Lower leg skin (tissue), 4 donors: ENCODE measurements at places on chromosomes 2 and 18. TPM values are rescaled to one million over a fixed set of nuclear protein-coding genes. Genes with fewer than 3 reads are reported as not detected.

Gene C2orf72
- 5.7 TPM for total RNA-seq

GRCh38 chr18:26821181-26821580 lies 44.3 kb downstream of the AQP4 start:
- DNase-seq = no peak

Gene AFF3
- 2.1 TPM for total RNA-seq

- no peak for DNase-seq
Observed at GRCh38 chr2:209772290-209772685, 656 bp downstream of the UNC80 start.

DNA sequence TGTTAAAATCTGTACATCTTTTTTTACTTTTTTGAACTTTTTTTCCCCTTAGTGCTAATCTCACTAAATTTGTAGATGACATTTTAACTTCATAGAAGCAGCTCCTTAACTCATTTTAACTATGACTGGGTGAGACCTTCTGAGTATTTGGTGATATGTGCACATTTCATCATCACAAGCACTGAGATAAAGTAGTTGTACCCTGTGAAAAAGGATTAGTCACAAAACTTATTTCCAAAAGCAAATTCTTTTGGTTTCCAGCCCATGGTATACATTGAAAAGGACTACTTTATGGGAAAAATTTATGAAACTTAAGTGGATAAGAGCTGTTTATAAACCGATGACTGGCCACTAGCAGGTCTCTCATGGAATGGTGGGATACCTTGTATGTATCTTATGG lies 581.5 kb downstream of the PLCL1 start:
- DNase-seq = no peak

Gene CYP26B1
- total RNA-seq = 93.0 TPM

Gene ELAC1
- total RNA-seq = 4.1 TPM
